HFFc6 (cell line): ENCODE measurements at places on chromosomes 5 and 9. TPM values are rescaled to one million over a fixed set of nuclear protein-coding genes. Genes with fewer than 3 reads are reported as not detected.
A peak's percentile ranks its signal among the peaks of the same experiment; 100 is the strongest.

DNA sequence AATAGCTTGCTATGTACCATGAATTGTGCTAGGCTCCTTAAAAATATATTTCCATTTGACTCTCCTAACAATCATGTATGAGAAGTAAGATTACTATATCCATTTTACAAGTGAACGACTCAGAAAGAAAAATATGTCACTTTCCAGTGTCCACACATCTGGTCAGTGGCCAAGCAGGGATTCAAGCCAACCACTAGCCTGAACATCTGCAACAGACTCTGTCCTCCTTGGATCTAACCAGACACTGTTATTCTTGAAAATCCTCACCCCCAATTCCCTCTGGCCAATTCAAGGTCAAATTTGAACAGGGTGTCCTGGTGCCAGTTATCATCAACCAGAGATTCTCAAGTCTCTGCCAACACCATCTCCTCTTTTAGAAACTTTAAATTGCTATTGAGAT is 344.1 kb upstream of the WWC1 start:
- no peak for DNase-seq

- peak; percentile 80 for DNase-seq
Measured at GRCh38 chr9:129697656-129698253, 32.3 kb downstream of the PRRX2 start.

DNA sequence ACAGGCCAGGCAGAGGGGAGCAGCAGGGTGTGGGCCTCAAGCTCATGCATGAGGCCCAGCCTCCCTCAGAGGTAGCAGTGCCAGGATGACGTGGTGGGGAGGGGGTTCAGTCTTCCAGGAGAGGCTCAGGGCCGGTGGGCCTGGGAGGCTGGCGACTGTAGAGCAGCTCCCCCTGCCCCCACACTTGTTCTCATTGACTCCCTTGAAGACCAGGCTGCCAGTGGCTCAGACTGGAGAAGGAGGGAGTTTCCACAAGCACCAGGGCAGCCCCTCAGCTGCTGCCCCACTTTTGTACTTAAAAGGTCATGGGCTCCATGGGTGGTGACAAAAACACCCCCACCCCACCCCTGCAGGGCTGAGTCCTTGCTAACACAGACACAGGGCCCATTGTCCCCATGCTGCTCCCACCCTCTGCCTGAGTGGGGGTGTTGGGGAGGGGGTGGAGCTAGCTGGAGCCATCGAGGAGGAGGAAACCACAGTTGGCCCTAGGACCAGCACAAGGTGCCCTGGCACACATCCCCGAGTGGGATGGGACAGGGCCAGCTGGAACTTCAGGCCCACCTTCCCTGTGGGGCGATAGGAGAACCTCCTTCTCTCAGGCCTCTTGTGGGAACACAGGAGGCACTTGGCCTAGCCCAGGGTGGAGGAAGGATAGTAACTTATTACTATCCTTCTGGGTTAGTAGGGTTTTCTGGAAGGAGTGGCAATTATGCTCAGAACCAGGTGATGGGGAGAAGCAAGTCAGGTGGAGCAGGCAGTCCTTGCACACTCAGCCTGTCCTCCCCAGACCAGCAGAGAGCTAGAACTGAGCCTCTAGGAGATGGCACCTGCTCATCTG is 10.7 kb downstream of the PDLIM4 start:
- DNase-seq: no peak

DNA sequence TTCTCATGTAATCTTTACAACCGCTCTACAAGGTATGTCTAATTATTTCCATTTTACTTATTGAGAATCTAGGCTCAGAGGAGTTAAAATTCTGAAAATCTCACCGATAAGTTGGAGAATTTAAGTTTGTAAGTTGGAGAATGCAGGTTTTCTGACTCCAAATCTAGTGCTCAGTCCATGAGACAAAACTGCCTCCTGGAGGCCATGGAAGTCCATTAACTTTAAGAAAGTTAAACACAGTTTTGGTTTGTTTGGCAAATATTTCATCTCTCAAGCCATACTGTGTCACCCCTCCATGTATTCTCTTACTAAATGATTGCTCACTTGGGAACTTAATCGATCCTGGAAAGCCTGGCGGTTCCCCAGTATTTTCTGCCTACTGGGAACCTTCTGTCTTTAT is 52.6 kb downstream of the INIP start:
- DNase-seq: peak; percentile 10

GRCh38 chr5:76608833-76609232 is 14.4 kb downstream of the F2RL2 start:
- DNase-seq: no peak

- no peak for DNase-seq
Measured at GRCh38 chr9:93713716-93714115, 137.3 kb downstream of the PHF2 start.

GRCh38 chr9:92949266-92949982 is 2.1 kb downstream of the FGD3 start:
- DNase-seq: no peak

- DNase-seq: peak; percentile 33
Measured at GRCh38 chr9:3578786-3579185, 53.0 kb upstream of the RFX3 start.

DNA sequence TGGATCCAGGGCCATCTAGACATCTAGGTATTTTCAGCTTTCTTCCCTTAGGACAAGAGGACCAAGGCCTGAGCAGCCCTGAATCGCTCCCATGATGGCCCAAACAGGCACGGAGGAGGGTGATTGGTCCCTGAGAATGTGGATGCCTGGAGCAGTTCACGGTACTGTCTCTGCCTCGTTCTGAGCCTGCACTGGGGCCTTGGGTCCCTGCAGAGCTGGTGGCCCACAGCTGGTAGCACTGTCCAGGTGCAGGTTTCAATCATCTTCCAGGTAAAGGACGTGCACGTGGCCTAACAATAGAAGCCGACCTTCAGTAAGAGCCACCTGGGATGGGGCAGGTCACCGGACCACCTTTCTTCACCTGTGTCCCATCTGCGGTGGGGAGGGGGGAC is 19.4 kb upstream of the FCN1 start:
- no peak for DNase-seq

GRCh38 chr5:17897776-17898175 is 263.5 kb downstream of the TAF11L14 start:
- DNase-seq: no peak

DNA sequence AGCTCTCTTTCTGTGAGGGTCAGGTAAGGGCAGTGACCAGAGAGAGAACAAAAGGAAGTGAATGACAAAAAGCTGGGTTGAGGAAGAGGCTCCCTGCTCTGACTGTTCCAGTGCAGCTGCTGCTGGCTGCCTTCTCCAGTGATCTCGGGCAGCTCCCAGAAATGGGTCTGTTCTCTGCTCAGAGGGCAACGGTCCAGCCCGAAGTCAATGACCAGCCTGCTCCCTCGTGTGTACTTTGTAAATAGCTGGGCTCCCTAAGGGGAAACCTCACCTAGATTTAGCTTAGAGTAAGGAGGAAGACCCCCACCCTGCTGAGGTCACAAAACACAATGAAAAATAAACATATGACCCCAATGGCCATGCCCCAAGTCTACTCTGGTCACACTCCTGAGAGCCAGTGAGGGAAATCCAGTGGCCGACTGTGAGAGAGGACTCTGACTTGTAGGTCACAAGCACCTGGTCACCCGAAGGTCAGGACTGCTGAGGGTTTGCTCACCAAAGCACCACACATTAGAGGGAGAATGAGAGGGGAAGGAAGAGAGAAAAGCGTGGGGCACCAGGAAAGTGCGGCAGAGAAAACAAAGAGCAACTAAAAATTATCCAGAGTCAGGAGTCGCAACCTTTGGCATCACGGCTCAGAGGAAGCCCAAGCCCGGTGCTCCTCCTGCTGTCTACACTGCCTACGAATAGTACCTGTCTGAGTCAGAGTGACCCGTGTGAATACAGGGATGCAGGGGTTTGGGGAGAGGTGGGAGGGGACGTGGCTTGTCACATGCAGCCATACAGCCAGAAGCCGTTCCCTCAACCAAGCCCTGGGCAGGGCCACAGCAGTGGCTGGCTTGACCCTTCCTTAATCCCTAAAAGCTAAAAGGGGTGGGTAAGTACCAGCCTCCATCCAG is 19.8 kb downstream of the NIPAL4 start:
- no peak for DNase-seq

DNA sequence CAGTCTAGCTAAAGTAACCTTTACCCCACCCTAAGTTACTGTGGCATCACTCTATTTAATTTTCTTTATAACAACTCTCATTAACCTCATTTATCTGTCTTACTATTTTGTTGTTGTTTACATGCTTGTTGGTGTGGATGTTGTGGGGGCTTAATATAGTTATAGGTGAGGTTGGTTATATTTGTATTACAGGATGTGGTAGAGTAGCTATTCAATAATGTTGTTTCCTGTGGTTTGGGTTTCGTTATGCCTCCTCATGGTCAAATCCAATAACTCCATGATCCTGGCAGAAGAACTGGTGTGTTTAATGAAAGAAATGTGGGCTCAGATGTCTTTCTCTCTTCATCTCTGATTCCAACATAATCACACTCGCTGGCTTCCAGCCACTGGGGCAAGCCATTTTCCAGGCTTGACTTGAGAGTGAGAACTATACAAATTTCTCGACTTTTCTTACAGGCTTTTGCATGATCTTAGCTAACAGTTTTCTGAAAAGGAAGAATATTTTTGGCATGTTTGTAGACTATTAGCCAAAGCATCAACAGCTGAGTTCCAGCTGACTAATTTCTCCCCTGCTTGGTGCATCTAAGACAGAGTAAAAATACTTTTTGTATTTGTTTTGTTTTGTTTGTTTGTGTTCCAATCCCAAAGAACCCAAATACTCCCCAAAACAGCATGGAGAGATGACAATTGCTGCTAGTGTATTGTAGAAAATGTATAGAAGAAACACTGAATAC is 303.7 kb upstream of the PAPPA start:
- DNase-seq: no peak

DNA sequence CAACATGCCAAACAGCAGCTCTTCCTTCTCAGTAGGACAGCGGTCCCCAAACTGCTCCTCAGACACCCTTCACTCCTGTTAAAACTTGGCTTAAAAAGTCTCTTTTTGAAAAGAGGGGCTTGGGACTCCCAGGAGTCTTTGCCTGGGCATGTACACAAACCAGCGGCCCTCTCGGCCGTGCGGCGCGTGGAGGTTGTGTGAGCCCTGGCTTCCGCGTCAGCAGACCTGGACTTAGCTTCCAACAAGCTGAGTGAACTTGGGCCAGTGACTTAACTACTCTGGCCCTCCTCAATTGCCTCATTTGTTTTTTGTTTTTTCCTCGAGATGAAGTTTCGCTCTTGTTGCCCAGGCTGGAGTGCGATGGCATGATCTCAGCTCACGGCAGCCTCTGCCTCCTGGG is 15.3 kb upstream of the NTNG2 start:
- DNase-seq: no peak

GRCh38 chr5:34870382-34870781 is 31.4 kb downstream of the TTC23L start:
- DNase-seq: no peak

DNA sequence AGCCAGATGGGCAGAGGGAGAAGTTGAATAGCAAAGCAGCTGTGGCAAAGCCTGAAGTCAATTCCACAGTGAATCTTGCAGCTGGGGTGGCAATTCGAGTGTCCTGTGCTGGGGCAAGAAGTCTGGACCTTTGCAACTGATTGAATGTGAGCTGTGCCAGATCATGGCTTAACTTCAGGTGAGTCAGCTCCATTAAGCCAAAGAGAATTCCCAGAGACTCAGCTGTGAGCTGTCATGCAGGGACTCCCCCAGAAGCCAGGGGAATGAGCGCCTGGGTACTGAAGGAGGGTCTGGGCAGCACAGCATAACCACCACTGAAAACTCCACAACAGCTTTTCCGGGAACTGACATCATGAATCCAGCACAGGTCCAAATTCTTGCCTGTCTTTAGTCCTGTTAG is 153.5 kb upstream of the TRPC7 start:
- peak; percentile 6 for DNase-seq

DNA sequence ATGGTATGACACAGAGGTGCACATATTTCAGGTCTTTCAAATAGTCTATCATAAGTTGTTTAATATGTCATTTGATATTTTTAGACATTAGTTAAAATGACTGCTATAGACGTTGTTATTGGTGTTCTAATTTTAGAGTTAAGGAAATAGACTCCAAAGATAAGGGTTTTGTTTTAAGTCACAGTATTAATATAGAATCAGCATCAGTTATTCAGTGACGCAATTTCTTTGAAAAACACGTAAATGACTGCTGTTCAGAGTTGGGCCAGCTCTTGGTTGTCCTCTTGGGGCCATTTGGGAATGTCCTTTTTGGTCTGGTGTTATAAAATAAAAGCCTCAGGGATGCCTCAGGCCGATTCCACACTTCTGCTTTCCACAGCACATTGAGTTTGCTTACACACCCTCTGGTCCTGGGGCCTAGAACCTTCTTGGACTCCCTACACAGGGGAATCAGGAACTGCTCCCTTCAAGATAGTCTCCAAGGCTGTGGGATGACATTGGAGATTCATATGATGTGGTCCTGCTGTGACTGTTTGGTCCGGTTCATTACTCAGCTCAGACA is 14.3 kb downstream of the OTULIN start:
- DNase-seq: no peak

Gene ESM1
- 9.6 to 49.8 TPM (median 13.8 TPM) in 3 replicates for total RNA-seq

Gene TRIM36
- total RNA-seq: 0.21 and 0.28 TPM in 2 replicates

Gene SPINK7
- not detected in 3 replicates for total RNA-seq

Gene ASS1
- 49.1 to 114 TPM (median 70.6 TPM) in 3 replicates for total RNA-seq
